T-helper 2 cell treated with Interferon-gamma antibody and Interleukin-4, amounts not matched to agents 100 ng/mL and 5 ng/mL, for 36 hours (primary cell): ENCODE measurements at places on chromosomes 7 and 10. TPM values are rescaled to one million over a fixed set of nuclear protein-coding genes. Genes with fewer than 3 reads are reported as not detected.

Gene KLF14
- not detected in 2 replicates for total RNA-seq

Gene CXCL12
- not detected in 2 replicates for total RNA-seq

Gene ABI1
- total RNA-seq: 59.3 and 59.9 TPM in 2 replicates

Gene GIMAP8
- 27.8 and 28.3 TPM in 2 replicates for total RNA-seq

Gene ENKUR
- not detected in 2 replicates for total RNA-seq

Gene WBP1L
- total RNA-seq: 26.6 and 27.7 TPM in 2 replicates

Gene COMTD1
- 31.2 and 34.0 TPM in 2 replicates for total RNA-seq

Gene RADIL
- total RNA-seq: 0.14 and 0.27 TPM in 2 replicates
